ENCODE measurements at places on chromosomes 13 and 19.

DNA sequence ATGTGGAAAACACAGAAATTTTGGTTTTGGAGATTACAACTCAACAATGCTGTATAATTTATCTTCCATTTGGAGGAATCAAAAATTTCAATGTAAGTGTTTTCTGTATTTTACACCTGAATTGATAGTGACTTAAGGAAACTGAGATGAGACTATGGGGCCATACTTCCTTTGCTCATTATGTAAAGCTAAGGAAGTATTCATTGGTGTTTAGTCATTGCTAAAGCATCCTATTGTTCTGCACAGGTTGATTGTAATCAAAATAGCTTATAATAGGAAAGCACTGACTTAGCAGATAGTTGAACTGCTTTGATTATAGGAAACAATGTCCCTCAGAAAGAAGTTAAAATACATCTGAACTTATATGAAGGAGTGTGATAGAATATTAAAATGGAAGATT is 244.4 kb upstream of the SLITRK5 start:
- no peak for DNase-seq

DNA sequence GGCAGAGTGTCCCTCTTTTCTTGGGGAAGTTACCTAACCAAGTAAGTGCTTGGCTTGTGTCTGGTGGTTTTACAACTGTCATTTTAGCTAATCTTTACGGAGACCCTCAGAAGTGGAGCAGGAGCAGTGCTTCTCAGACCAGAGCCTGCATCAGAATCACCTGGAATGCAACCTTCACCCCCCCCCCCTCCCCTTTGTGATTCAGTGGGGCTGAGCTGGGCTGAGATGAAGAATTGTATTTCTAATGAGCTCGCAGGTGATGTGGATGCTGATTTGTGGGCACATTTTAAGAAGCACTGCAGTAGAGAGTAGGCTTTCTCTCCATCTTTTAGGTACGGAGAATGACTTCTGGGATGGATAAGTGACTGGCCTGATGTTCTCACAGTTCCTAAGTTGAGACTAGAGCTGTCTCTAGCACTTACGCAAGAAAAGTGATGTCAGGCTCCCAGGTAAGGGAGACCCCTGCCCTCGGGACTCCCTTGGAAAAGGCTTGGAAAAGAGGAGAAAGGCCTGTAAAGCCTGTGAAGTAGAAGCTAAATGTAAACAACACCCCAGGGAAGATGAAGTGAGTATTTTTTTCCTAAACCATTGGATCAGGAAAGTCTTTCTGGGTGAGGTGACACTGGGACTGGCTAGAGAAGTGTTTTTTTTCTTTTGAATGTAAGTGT is 23.3 kb upstream of the RNF113B start:
- no peak for DNase-seq

GRCh38 chr13:77846173-77846572 is 72.5 kb downstream of the EDNRB start:
- DNase-seq, result no peak

DNA sequence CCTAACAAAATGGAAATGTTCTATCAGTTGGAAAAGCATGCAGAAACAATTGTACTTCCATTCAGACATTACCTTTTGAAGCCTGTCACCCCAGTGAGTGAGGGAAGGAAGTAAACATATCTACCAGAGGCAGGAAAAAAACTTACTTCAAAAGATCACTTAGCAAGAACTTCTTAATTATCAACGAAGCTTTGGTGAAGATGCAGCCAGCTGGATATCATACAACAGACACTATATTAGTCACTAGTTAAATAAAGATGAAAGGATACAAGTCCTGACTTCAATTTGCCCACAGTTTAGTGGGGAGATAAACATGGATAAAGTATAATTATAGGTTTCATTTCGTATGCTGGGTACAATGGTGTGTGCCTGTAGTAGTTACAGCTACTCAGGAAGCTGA is 148.8 kb downstream of the TNFRSF19 start:
- no peak for DNase-seq

- no peak for DNase-seq
These were observed 565.9 kb upstream of the SPRY2 start for GRCh38 chr13:80906860-80907259.

GRCh38 chr19:14300303-14300702 is 80.9 kb upstream of the ADGRE5 start:
- DNase-seq, result no peak

- no peak for DNase-seq
These were observed 2.4 kb downstream of the PAK4 start for GRCh38 chr19:39127812-39128515.

GRCh38 chr13:43118521-43118920 is 95.1 kb downstream of the DNAJC15 start:
- no peak for DNase-seq

- DNase-seq, result no peak
These were observed 138.0 kb downstream of the ITGBL1 start for GRCh38 chr13:101590479-101590878.

DNA sequence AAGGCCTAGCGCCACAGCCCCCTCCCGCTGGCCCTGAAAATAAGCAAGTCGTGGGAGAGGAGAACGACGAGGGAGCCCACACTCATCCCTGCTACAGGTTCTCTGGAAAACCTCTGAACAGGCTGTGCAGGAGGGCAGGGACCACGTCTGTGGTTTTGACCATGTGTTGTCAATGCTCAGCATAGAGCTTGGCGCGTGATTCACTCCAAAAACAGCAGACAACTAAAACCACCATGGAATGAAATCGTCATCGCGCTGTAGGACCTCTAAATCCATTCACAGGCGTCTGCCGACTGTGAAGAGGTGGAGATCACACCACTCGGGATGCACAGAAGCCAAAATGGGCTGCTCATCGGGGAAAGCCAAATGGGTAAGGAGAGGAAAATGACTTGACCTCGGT is 121.3 kb downstream of the COL4A1 start:
- no peak for DNase-seq

GRCh38 chr13:35856084-35856483 is 275.1 kb downstream of the DCLK1 start:
- DNase-seq, result no peak

DNA sequence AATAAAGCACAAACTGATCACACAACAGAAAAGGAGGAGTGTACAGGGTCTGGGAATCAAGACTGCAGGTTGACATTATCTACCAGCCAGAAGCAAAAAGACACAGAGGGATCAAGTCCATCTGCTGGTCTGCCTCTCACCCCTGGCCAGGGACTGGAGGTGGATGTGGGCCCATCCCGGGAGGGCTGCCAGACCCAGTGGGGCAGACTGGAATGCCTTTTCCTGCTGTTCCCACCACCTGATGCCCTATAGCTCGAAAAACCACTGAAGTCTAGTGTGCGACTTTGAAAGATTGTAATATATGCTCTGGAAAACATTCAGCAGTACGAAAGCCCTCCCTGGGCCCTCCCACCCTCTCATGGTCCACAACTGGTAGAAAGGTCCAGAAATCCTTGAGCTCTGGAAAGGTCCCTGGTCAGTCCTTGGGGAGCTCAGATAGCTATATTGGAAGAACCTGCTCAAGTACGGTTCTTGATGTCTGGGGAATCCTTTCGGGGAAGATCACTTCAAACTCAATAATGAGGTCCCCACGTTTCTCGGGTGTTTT is 2.6 kb downstream of the DNAJB1 start:
- no peak for DNase-seq

- DNase-seq, result no peak
These were observed 286.3 kb downstream of the POU4F1 start for GRCh38 chr13:78317030-78317429.

- no peak for DNase-seq
These were observed 702.3 kb downstream of the DIAPH3 start for GRCh38 chr13:59461411-59461810.

DNA sequence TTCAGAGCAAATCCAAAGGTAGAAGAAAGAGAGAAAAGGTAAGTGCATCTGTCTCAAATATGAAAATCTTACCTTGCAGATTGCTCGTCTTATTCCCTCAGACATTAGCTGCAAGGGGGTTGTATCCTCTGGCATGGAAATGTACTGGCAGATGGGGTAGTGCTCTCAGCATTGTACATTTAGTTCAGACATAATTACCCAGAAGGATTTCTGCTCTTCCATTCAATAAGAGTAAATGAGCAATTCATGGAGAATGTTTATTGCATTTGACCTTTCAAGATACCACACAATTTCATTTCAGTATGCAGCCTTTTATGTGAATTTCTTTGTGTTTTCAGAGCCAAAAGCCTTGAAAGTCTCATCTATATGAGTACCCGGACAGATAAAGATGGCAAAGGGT is 63.8 kb downstream of the SCEL start:
- no peak for DNase-seq

DNA sequence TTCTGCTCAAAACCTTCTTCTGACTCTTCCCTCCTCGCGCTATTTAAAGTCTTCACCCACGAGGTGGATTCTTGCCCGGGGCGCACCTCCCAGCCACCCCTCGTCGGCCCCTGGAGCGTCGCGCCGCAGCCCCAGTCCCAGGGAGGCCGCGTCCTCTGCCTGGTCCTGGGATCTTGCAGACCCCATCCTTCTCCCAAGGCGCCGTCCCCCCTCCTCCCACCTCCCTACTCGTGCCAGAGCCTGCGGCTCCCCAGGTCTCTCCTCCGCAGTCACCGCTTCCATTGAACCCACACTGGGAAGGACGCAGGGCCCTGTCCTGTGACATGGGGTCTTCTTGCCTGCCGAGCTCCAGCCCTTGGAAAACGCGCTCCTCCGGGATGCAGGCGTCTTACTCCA is 486 bp downstream of the ZNF808 start:
- no peak for DNase-seq

GRCh38 chr13:23966691-23967615 is 69.7 kb upstream of the C1QTNF9B start:
- DNase-seq, result no peak

DNA sequence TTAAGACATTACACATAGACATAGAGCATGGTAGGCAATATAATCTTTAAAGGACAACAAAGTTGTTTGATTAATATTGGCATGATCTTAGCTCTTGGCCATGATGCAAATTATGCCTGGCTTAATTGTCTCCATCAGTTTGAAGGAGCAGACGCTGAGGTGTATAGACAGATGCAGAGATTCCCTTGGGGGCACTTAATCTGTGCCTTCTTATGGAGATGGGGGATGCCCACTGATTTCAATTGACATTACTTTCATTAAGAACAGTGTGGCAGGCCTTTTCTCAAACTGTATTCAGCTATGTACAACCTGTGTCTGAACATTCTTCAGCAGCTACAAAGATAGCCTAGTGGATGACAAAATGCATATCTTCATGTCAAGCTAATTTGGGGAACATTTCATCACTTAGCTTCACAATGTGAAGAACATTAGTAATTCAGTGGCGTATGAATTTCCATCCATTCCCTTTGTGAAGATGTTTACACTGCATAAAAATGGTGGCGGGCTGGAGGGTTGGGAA is 85.3 kb upstream of the MYCBP2 start:
- DNase-seq, result no peak

- DNase-seq, result no peak
These were observed 503.2 kb upstream of the PCDH20 start for GRCh38 chr13:61918841-61919240.

All from NCI-H1436 treated with DMSO at 0.1 percent for 48 hours (cell line).